Stimulated activated CD8-positive, alpha-beta memory T cell treated with anti-CD3 and anti-CD28 coated beads, Interleukin-12 subunit alpha, Interleukin-12 subunit beta, amount 100 ng/mL, for 1 hour (primary cell): ENCODE measurements at places on chromosomes 4 and X.

GRCh38 chr4:155603360-155603891 lies 63.2 kb upstream of the GUCY1A1 start:
- no peak for DNase-seq

GRCh38 chr4:121777625-121778024 lies 12.7 kb upstream of the SMIM43 start:
- DNase-seq: no peak

- DNase-seq: no peak
Observed at GRCh38 chr4:69714086-69714485, 46.3 kb downstream of the SULT1B1 start.

GRCh38 chr4:717601-718320 lies 12.1 kb downstream of the PCGF3 start:
- no peak for DNase-seq

- DNase-seq: no peak
Observed at GRCh38 chrX:71143508-71143907, 1.1 kb upstream of the NLGN3 start.

DNA sequence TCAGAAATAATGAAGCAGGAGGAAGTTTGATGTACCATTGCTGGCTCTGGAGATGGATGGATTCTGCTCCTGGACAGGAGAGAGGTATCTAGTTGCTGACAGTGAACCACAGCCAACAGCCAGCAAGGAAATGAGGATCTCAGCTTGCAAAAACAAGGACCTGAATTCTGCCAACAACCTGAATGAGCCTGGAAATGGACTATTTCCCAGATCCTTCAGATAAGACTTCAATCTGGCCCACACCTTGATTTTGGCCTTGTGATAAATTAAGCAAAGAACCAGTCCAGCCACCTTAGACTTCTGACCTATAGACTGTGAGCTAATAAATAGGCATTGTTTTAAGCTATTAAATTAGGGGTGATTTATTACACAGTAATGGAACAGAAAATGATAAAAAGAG lies 220.3 kb downstream of the ADAMTS3 start:
- DNase-seq: no peak

- DNase-seq: no peak
Observed at GRCh38 chr4:170007113-170007512, 19.1 kb downstream of the MFAP3L start.

- DNase-seq: no peak
Observed at GRCh38 chr4:147828331-147828905, 96.5 kb downstream of the ARHGAP10 start.

- no peak for DNase-seq
Observed at GRCh38 chrX:24014388-24015018, 12.5 kb downstream of the KLHL15 start.
